ENCODE measurements at places on chromosomes 6 and 20. TPM values are rescaled to one million over a fixed set of nuclear protein-coding genes. Genes with fewer than 3 reads are reported as not detected.

DNA sequence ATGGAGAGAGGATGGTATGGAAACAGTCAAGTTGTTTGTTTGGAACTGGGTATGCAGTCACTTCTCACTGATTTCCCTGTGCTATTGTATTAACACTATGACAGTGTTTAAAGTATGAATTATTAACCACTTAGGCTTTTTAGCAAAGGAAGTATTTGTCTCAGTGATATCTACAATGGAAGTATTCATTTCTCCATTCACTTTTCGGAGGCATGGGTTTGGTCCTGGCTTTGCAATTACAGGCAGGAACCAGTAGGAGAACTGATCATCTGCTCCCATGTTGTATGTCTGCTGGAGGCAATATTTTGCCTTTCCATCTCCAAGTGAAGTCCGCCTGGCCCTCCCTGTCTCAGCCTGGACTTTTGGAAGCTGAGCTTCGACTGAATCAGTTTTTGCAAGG, 30.6 kb upstream of the EXOC2 start:
- peaks cover under 1% of the 10 kb centered on the region for H3K27me3 ChIP-seq
- DNase-seq, result no peak
- H3K36me3 ChIP-seq, result no peaks in the 10 kb centered on the region
- no peak overlapping the region for H3K27ac ChIP-seq
- no peaks in the 10 kb centered on the region for H3K4me1 ChIP-seq

DNA sequence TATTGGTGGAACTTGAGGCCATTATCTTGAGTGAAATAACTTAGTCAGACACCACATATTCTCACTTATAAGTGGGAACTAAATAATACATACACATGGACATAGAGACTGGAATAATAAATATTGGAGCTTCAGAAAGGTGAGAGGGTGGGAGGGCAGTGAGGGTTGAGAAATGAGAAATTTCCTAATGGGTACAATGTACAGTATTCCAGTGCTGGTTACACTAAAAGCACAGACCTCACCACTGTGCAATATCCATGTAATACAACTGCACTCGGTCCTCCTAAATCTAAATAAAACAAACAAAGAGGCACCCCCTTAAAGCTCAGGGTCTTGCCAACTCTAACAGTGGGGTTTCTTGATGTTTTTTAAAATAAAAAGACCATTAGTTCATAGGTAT, 53.2 kb downstream of the IGF2R start:
- H3K4me1 ChIP-seq, result no peaks in the 10 kb centered on the region
- no peak overlapping the region for H3K4me3 ChIP-seq
- no peak for DNase-seq
- no peaks in the 10 kb centered on the region for H3K27me3 ChIP-seq
- no peak overlapping the region for H3K27ac ChIP-seq

DNA sequence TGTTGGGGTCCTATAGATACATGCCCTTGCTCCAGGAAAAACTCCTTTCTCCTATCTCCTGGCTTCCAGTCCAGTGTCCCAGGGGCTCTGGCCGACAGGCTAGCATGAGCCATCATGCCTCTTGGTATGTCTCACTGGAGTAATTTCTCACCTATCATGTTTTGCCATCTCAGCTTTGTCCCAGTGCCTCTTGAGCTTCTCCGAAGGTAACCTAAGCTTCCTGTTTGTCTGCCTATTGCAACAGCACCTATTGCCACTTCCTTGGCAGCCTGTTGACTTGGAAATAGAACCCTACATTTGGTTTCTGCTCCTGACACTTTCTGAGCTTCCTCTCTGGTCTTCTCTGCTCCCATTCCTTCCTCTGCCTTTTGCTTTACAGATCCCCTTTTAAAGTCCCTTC, 197.7 kb downstream of the KCNQ5 start:
- no peak overlapping the region for H3K27ac ChIP-seq
- no peaks in the 10 kb centered on the region for H3K27me3 ChIP-seq
- DNase-seq, result no peak
- no peak overlapping the region for H3K4me3 ChIP-seq
- H3K36me3 ChIP-seq, result no peaks in the 10 kb centered on the region

Gene SMIM26
- 118 TPM for total RNA-seq

Gene SLC4A11
- 0.20 TPM for total RNA-seq

DNA sequence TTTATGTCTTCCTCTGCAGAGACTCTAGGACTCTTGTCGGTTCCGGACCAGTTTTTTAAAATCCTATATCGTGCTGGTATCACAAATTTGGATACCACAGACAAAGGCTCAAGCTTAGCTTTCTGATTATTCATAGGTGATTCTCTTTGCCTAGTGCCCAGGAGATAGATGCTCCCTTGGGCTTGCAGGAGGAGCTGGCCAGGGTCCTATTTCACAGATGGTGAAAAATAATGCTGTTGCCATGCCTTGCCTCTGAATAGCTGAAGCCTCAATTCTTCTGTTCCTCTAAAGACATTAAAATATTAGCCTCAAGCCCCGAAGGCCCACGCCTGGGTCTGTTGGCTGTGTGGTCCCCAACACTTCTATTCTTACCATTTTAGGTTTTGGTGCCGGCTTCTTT, 123.9 kb upstream of the BACH2 start:
- no peak overlapping the region for H3K4me3 ChIP-seq
- H3K4me1 ChIP-seq, result no peaks in the 10 kb centered on the region
- no peaks in the 10 kb centered on the region for H3K27me3 ChIP-seq
- no peak for DNase-seq

Gene MRPS10
- 28.8 TPM for total RNA-seq

Gene RIPOR2
- 34.2 TPM for total RNA-seq

Gene DYNLT2
- 4.7 TPM for total RNA-seq

GRCh38 chr6:21441386-21441785, 152.2 kb upstream of the SOX4 start:
- H3K27ac ChIP-seq, result no peak overlapping the region
- no peak overlapping the region for H3K4me3 ChIP-seq
- H3K27me3 ChIP-seq, result no peaks in the 10 kb centered on the region
- H3K4me1 ChIP-seq, result no peaks in the 10 kb centered on the region
- no peaks in the 10 kb centered on the region for H3K36me3 ChIP-seq

DNA sequence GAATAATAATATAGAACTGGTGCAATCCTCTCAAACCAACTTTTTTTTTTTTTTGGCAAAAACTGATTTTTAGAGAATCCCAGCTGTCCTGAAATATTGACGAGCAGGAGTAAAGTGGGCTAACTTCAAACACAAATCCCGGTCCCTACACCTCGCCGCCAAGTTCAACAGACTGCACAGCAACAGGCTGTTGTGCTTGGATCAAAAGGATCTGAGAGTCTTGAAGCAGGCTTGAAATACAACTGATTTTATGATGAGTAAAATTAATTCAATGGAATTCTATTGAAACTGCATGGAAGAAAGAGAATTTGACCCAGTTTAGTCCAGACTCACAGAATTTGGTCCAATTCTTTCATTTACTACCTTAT, 172.1 kb downstream of the FOXC1 start:
- DNase-seq, result peak; percentile 74
- H3K36me3 ChIP-seq, result no peaks in the 10 kb centered on the region
- no peaks in the 10 kb centered on the region for H3K27me3 ChIP-seq
- H3K27ac ChIP-seq, result peak overlapping the region; percentile 79

- H3K27ac ChIP-seq, result no peak overlapping the region
- DNase-seq, result no peak
- no peak overlapping the region for H3K4me3 ChIP-seq
Observed at GRCh38 chr6:160367798-160368547, 19.8 kb downstream of the SLC22A3 start.

- peaks cover 7% of the 10 kb centered on the region for H3K4me1 ChIP-seq
- H3K36me3 ChIP-seq, result no peaks in the 10 kb centered on the region
- H3K27me3 ChIP-seq, result no peaks in the 10 kb centered on the region
Observed at GRCh38 chr20:48040491-48040890, 255.2 kb upstream of the SULF2 start.

- no peaks in the 10 kb centered on the region for H3K36me3 ChIP-seq
- no peaks in the 10 kb centered on the region for H3K27me3 ChIP-seq
- H3K27ac ChIP-seq, result no peak overlapping the region
- no peak overlapping the region for H3K4me3 ChIP-seq
Observed at GRCh38 chr20:19070681-19071445, 141.6 kb upstream of the SLC24A3 start.

DNA sequence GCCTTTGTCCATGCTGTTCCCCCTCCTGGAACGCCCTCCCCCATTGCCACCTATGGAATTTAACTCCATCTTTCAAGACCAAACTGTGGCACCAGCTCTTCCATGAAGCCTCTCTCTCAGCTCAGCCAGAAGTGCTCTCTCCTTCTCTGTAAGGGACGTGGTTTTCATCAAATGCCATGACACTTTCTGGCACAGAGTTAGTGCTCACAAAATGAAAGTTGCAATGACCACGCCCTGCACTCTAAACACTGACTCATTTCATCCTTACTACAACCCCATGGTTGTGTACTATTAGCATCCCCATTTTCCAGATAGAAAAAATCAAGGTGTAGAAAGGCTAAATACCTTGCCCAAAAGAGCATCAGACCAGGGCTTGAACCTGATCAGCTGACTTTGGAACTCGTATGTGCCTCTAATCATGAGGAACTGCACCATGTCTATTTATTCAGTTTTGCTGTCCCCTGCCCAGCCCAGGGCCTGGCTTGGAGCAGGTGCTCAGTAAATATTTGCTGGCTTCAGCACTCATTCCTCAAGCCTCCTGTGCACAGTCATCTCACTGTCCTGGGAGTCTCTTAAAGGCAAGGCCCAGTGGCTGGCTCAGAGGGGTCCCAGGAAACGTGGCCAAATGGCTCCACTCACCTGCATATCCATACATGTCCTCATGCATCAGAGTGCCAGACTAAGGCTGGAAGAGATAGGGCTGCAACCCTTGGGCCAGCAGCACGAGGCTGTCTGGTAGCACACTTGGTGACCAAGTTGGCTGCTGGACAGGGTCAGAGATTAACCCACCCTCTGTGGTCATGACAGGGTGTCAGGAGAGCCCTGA, 77.9 kb downstream of the MRPL14 start:
- no peaks in the 10 kb centered on the region for H3K36me3 ChIP-seq
- no peaks in the 10 kb centered on the region for H3K27me3 ChIP-seq
- no peak overlapping the region for H3K4me3 ChIP-seq
- peak overlapping the region; percentile 64 for H3K27ac ChIP-seq

GRCh38 chr20:5887386-5887785, 62.9 kb downstream of the TRMT6 start:
- H3K36me3 ChIP-seq, result no peaks in the 10 kb centered on the region
- no peaks in the 10 kb centered on the region for H3K4me1 ChIP-seq
- H3K4me3 ChIP-seq, result no peak overlapping the region
- DNase-seq, result no peak
- H3K27ac ChIP-seq, result no peak overlapping the region

GRCh38 chr6:12544821-12545565, 171.6 kb upstream of the PHACTR1 start:
- DNase-seq, result no peak
- no peaks in the 10 kb centered on the region for H3K36me3 ChIP-seq
- H3K27ac ChIP-seq, result no peak overlapping the region
- no peaks in the 10 kb centered on the region for H3K27me3 ChIP-seq
- no peaks in the 10 kb centered on the region for H3K4me1 ChIP-seq

DNA sequence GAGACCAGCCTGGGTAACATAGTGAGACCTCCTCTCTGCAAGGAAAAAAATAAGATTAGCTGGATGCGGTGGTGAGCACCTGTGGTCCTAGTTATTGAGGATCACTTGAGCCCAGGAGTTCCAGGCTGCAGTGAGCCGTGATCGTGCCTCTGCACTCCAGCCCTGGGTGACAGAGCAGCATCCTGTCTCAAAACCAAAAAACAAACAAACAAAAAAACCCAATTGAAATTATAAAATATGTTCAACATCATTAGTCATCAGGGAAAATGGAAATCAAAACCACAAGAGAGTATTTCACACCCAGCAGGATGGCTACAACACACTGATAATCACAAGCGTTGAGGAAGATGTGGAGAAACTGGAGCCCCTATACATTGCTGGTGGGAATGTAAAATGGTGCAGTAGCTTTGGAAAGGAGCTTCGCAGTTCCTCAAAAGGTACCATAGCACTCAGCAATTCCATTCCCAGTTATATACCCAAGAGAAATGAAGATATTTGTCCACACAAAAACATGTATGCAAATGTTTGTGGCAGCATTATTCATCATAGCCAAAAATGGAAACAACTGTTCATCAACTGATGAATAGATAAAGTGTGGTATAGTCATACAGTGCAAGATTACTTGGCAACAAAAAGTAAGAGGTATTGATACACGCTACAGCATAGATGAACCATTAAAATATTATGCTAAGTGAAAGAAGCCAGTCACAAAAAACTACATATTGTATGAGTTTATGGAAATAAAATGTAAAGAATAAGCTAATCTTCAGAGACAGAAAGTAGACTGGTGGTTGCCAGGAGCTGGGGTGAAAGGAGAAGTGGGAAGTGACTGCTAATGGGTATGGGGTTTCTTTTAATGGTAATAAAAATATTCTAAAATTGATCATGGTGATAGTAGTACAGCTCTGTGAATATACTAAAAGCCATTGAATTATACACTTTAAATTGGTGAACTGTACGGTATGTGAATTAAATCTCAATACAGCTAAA, 38.7 kb upstream of the RIPOR2 start:
- H3K27ac ChIP-seq, result no peak overlapping the region
- no peaks in the 10 kb centered on the region for H3K4me1 ChIP-seq
- no peaks in the 10 kb centered on the region for H3K27me3 ChIP-seq
- no peak overlapping the region for H3K4me3 ChIP-seq
- no peak for DNase-seq
- no peaks in the 10 kb centered on the region for H3K36me3 ChIP-seq

GRCh38 chr6:2000962-2001361, 244.4 kb downstream of the GMDS start:
- H3K4me1 ChIP-seq, result no peaks in the 10 kb centered on the region
- H3K36me3 ChIP-seq, result no peaks in the 10 kb centered on the region
- no peaks in the 10 kb centered on the region for H3K27me3 ChIP-seq

DNA sequence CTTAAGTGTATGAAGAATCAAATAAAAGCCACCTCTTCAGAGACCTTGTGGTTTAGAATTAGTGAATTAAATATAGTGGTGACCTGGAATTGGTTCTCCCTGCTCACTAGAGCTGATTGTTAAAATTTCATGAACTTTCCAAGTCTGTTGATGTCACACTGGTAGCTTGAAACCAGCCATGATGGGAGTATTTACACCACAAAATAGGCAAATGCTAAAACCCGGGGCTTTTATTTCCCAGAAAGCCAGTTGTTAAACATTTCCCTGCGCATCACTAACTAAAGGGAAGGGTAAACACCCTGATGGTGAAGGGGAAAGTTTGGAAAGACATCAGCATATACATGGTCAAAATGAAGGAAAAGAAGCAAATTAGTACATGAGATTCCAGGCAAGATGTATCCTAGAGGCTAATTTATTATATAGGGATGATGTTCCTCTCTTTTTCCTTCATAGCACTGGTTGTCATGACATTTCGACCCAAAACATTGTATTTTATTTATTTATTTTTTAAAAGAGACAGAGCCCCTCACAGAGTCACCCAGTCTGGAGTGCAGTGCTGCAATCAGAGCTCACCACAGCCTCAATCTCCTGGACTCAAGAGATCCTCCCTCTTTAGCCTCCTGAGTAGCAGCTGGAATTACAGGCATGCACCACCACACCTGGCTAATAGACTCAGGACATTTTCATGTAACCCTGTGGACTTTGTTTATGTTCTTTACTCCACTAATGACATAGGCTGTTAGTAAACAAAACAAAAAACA, 123.2 kb downstream of the RIN2 start:
- peaks cover 8% of the 10 kb centered on the region for H3K4me1 ChIP-seq
- no peak for DNase-seq
- H3K36me3 ChIP-seq, result no peaks in the 10 kb centered on the region
- H3K27me3 ChIP-seq, result no peaks in the 10 kb centered on the region

Measured in spinal cord (tissue), 10 donors.